ENCODE measurements at places on chromosomes 3 and 15.
A peak's percentile ranks its signal among the peaks of the same experiment; 100 is the strongest.

DNA sequence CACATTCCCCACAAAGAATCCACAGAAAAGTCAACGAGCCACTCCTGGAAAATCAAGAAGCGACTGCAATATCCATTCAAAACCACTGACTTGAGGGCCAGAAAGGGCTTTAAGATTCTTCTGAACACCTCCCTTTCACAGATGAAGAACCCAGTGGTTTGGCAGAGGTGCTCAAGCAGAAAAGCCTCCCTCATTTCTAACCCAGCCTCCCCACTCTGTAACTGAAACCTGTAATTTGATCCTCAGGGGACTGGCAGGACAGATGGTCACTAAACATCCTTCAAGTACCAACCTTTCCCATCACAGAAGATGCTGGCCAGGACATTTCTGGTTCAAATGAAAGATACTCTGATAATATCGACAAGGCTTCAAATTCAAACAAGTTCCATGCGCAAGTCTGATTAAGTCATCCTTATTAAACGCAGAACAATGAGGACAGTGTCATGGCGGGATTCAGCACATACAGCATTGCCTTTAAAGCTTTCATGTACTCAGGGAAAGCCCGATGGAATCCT, 5.5 kb downstream of the SEMA5B start:
- DNase-seq: no peak

DNA sequence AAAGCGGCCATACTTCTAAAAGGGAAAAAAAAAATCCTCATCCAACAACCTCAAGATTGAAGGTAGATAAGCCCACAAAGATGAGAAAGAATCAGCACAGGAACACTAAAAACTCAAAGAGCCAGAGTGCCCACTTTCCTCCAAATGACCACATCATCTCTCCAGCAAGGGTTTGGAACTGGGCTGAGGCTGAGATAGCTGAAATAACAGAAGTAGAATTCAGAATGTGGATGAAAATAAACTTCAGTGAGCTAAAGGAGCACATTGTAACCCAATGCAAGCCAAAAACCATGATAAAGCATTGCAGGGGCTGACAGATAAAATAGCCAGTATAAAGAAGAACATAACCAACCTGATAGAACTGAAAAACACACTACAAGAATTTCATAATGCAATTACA, 158.7 kb upstream of the UBE2E2 start:
- no peak for DNase-seq

DNA sequence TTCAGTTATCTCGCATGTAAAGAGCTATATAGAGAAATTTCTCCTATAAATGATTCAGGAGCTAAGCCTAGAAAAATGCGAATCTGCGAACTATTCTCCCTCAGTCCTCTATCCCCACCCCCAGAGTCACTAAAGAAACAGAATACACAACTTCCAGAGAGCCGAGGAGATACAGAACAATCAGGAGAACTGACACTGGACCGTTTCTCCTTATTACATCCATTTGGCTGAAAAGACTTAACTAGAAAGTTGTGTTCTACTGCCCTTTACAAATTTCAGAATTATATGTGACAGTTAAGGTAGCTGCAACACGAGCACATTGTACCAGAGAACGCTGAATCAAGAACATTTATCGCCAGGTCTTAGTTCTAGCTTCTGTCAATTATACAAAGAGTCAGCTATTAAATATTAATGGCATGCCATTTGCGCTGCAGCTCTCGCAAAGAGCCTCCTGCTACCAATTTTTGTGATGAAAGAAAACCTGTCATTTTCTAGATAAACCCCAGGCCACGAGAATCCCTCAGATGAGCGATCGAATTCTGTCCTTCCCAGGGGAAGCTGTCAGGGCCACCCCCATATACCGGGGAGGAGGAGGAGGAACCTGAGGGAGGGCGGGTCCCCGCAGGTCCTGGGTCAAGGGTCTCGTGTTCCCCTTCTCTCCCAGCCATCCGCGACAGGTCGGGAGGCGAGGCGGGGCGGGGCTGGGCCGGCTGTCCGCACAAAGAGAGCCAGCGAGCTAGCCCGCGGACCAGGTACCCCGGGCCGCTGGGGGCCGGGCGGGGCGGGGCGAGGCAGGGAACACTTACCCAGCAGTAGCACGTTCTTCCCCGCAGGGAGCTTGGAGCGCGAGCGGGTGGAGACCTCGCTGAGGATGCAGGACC, 878 bp downstream of the DYNC1LI1 start:
- peak; percentile 92 for DNase-seq

DNA sequence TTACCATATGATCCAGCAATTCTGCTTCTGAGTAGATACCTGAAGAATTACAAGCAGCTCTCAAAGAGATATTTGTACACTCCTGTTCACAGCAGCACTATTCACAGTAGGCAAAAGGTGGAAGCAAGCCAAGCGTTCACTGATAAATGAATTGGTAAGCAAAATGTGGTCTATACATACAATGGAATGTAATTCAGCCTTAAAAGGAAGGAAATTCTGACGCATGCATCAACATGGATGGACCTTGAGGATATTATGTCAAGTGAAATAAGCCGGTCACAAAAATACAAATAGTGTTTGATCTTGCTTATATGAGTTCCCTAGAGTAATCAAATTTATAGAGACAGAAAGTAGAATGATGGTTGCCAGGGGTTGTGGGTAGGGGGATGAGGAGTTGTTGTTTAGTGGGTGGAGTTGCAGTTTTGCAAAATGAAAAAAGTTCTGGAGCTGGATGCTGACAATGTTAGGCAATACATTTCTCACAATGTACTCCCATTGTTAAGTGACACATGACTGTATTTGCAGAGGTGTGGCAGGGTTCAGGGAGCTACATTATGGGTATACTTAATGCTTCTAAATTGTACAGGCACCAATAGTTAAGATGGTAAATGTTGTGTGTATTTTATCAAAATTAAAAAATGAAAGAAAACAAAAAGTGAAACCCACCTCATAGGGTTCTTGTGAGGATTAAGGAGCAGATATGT, 26.7 kb downstream of the SLC6A1 start:
- DNase-seq: no peak

- DNase-seq: no peak
Measured at GRCh38 chr3:185042312-185043050, 110.4 kb downstream of the C3orf70 start.

- no peak for DNase-seq
Measured at GRCh38 chr3:25259871-25260270, 168.2 kb upstream of the RARB start.

DNA sequence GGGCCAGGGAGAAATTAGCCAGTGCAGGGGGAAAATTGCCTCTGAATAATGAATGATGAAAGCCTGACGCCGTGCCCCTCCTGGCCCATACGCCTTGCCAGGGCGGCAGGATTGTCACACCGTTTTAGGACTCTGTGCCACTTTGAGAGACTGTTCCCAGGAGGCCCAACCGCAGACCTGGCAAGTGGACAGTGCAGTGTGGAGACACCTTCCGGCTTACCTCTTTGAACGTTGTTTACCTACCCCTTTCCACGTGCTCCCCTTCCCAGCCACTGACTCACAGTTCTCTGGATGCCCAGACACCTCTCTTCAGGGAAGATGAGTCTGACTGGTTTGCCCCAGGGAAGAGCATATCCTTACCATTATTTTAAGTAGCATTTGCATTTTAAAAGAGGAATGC, 84.0 kb upstream of the PXYLP1 start:
- DNase-seq: peak; percentile 27

GRCh38 chr15:75167588-75168350, 33.9 kb upstream of the C15orf39 start:
- DNase-seq: no peak

- no peak for DNase-seq
Measured at GRCh38 chr15:64693134-64693533, 82.3 kb downstream of the RBPMS2 start.

DNA sequence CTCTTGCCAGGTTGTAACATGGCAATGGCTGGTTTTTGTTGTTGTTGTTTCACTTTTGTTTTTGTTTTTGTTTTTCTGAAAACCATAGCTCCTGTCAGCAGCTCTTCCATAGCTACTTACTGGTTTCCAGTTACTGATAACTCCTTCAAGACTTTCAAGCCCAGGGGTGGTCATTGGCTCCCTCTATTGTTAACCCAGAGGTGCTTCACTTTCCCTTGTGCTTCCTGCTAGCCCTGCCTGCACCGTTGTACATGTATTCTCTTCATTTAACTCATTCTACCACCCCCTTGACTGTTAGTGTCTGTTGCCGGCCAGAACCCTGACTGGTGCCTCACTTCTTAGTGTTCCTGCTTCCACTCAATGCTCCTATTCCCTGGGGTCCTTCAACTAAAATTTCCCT, 4.2 kb upstream of the TRAT1 start:
- DNase-seq: peak; percentile 83

DNA sequence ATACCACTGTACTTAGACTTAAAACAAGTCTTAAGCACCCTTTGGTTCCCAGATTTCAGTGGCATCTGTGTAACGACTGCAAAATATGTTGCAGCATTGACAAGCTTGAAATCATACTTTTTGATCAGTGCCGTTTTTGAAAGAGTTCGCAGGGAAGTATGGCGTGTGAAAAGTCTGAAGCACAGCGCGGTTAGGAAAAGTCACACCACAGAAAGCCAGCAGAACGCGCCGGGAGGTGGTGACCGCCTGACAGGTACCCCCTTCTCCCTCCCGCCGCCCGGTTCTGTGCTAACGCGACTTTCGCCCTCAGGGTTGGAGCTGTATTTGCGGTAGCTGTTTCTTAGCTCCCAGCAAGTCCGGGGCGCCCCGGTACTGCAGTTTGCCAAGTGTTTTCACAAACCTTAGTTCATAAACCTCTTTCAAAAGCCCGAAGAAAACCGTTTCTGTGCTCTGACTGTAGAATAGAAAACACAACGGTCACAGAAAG, 481 bp upstream of the CRYBG3 start:
- DNase-seq: no peak

GRCh38 chr3:189941125-189941524, 179.6 kb downstream of the P3H2 start:
- DNase-seq: no peak

- DNase-seq: peak; percentile 80
Measured at GRCh38 chr3:15899388-15899787, 101.6 kb upstream of the ANKRD28 start.

DNA sequence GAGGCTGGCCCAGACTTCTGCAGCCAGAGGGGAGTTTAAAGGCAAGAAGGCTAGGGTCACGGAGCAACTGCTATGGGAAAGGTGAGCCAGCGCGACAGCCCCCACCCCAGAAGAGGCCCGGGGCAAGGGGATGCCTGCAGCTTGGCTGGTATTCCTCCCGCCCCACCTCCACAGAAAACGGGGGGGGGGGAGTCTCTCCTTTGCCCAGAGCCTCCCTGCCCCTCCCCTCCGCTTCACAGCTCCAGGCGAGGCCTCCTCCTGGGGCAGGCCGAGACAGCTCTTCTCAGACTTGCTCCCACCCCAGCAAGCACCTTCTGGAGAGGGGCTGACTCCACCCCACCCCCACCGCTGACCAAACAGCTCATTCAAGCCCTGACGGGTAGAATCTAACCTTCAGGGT, 13.4 kb downstream of the ANP32A start:
- DNase-seq: no peak

- peak; percentile 22 for DNase-seq
Measured at GRCh38 chr15:84684092-84684491, 26.1 kb upstream of the NMB start.

DNA sequence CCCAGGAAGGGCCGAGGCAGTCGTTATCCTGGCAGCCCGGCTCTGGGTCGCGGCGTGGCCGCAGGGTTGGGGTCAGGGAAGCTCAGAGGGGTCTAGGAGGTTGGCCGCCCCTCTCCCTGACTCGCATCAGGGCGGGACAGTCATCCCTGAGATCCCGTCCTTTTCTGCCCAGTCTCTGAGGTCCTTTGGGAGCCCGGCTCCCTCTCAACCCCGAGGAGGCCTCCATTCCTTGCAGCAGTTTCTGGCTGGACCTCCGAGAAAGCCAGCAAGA, 495 bp downstream of the HYAL2 start:
- DNase-seq: no peak

GRCh38 chr15:29826908-29827820, 4.9 kb upstream of the TJP1 start:
- no peak for DNase-seq

DNA sequence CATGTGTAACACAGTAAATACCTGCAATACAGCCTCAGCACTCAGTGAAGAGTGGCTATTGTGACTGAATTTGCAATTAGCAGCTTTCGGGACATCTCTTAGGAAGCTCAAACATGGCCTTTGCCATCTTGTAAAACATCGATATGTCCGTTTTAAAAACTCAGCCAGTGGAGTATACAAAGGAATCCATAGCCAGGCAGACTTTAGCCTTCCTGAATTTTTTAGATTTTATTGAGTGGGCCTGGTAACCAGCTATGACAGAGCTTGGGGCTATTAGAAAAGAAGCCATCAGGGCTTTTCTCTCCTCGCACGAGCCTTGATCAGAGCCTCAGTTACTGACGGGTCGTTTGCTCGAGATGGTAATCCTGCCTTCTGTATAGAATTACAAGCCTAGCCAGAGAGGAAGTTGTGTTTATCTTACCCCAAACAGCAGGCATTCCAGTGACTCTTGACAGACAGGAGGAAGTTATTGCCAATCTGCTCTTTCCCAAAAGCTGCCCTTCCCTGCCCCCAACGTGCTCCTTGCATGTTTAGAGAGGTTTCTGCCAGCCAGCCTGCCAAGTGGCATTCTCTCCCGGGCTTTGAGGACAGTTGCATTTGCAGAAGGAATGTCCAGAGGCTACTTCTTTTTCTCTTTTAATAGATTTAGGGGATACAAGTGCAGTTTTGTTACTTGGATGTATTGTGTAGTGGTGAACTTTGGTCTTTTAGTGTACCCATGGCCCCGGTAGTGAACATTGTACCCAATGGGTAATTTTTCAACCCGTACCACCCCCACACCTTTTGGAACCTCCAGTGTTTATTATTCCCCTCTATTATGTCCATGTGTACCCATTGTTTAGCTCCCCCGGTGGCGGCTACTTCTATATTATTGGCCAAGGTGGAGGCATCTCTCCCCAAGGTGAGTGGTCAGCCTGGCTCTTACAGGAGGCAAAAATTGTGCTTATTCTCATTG, 40.6 kb downstream of the ITPR1 start:
- peak; percentile 76 for DNase-seq

DNA sequence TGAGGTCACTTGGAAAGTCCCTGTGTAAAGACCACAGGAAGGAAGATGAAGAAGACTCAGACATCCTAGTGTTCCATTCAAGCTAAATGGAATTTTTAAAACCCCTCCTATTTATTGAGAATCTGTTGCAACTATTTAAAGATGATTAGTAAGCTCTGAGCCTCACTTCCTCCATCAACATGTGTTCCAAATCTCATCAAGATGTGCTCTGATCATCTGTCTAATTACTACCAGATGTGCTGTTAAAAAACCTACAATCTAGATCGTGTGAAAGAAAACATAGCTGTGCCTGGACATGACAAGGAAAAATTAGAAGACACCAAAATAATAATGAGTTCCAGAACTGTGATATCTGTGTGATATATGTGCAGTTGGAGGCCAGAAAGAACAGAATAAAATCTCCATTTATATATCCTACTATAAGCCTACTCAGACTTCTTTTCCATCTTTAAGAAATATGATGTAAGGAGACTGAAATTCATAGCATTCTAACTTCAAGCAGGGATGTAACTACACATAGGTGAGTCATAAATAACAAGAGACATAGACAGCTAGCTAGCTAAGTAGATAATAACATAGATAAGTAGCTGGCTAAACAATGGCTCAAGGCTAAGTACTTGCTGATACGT, 7.8 kb downstream of the XPC start:
- no peak for DNase-seq

Measured in mesendoderm (in vitro differentiated cells).